ENCODE measurements at places on chromosomes 2 and 18.
A peak's percentile ranks its signal among the peaks of the same experiment; 100 is the strongest.

GRCh38 chr2:45643543-45644542, 7.6 kb upstream of the PRKCE start:
- peak; percentile 62 for DNase-seq

DNA sequence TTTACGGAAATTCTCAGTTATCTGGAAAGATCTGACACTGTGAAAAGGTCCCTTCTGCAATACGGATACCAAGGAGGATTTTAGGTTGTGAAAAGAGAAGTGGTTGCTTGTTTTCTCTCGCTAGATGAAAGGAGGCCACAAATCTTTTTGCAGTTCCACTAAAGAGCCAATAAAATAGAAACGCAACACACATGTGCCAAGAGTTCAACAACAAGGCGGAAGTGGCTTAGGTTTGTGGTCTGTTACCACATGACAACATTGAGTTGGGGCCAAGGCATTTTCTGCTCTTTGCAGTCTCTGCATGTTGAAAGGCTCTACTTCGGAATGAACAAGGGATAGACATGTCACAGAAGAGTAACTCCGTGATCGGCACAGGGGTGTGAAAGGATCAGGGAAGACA, 115.7 kb upstream of the OSR1 start:
- peak; percentile 21 for DNase-seq

DNA sequence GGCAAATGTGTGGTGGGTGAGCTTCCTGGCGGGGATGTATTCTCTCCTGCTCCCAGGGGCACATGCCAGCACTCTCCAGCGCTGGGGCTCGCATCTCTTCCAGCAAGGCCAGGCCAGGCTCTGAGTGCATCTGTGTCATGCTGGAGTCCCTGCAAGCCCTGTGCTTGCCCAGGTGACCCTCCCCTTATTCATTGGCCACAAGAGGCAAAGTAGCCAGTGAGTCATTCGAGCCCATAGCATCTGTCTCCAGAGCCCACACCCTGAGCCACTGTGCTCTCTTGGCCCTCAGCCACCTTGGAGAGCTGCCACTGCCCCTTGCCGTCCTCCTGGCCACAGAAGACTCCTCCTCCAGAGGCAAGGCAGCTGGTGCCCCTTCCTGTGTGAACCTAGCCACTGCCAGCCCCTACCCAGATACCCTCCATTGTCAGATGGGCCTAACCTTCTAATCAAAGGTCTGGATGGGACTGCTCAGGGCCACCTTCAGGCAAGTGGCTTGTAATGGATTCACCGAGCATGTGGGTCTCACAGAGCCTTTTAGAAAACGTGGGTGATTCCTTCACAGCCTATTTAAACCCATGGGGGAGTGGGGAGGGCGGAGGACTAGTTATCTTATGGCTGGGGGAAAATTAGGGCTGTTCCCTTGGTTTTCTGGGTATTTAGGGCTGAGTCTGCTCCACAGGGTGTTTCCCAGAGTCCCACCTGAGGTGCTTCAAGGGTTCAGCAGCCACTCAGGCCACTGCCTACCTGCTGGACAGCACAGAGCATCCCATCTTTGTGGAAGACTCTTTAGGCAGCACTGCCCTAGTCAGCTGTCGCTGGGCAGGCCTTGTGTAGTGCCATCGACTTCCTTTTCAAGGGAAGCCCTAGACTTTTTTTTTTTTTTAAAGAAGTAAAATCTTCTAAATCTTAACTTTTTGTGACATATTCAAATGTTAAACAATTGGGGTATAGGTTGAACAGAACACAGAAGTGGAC, 137.4 kb downstream of the ACOXL start:
- no peak for DNase-seq

GRCh38 chr2:201858281-201859184, 52.2 kb downstream of the CDK15 start:
- DNase-seq = no peak

GRCh38 chr2:54986264-54986663, 64.0 kb downstream of the RTN4 start:
- DNase-seq = no peak

- DNase-seq = no peak
Observed at GRCh38 chr18:75405351-75405750, 22.2 kb downstream of the SMIM21 start.

DNA sequence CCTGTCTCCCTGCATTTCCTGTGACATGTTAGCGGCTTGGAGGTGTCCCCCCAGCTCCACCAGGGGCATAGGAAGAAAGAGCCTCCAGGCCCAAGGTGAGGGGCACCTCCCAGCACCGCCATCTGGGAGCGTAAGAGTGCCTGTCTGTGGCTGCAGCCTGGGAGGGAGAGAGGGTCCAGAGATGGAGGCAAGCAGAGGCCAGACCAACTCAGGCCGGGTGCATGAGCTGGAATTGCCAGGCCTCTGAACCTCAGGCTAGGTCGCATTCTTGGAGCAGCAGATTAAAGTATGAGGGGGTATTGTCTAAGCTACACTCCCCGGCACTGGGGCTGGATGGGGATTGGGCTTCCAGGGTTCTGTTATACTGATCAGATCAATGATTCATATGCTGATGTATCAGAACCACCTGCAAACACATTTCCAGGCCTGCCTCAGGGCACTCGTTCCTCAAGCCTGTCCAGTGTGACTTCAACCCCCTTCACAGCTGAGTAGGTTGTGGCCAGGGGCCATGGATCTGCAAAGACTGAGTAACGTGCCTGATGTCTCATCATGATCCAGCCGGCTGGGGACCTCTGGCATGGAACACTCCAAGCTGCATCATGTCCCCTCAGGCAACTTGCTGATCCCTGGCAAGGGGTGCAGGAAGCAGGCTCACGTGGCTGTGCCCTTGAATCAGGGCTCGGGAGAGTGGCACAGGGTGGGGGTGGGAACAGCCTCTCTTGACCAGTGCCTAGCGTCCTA, 73.2 kb downstream of the HS1BP3 start:
- DNase-seq = no peak

GRCh38 chr18:58513615-58514335, 115.1 kb downstream of the ALPK2 start:
- no peak for DNase-seq
